Activated CD4-positive, alpha-beta memory T cell treated with anti-CD3 and anti-CD28 coated beads, Interleukin-2, amount 10 ng/mL, durations not matched to agents 7 days and 5 days (primary cell): ENCODE measurements at places on chromosomes 4 and X.

- no peak for DNase-seq
Observed at GRCh38 chrX:76026292-76026691, 146.6 kb upstream of the PBDC1 start.

- peak; percentile 24 for DNase-seq
Observed at GRCh38 chrX:131841496-131842437, 181.3 kb upstream of the STK26 start.

DNA sequence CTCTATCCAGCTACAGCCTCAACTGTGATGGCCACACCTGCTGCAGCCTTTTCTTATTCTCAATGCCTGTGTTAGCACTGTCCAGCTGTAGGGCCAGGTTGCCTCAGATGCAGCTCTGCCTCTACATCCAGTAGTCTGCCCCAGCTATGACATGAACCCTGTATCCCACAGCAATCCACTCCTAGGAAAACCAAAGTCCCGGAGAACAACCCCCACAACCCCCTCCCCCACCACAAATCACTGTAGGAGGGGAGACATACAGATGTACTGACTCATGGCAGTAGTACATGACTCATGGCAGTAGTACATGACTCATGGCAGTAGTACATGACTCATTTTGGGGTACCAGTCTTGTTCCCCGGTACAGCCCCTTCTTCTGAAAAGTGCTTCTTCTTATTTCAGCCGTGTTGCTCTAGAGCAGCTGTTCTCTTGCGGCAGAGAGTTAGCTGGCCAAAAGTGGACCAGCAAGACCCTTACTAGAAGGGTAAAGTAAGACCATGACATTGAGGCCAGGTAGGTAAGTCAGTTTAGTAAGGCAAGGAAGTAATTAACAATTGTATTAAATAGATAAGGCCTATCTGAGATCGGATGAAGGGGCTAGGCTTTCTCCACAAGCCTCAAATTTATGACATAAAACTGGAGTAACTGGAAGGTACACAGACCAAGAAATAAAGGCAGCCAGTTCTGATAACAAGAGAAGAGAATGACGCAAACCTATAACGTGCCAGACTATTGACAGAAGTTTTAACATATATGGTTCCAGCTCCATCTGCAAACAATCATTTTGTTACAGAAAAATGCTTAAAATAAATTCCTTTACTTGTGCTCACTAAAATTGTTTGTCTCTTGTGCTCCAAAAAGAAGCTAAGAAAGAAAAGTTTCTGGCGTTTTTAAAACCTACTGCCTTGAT is 221.4 kb downstream of the TACR3 start:
- peak; percentile 18 for DNase-seq

DNA sequence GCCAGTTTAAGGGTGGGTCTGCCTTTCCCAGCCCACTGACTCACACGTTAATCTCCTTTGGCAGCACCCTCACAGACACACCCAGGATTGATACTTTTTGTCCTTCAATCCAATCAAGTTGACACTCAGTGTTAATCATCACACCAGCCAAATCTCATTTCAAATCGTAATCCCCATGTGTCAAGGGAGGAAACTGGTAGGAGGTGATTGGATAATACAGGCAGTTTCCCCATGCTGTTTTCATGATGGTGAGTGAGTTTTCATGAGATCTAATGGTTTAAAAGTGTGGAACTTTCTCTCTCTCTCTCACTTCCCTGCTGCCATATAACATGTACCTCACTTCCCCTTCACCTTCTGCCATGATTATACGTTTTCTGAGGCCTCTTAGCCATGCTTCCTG is 647.2 kb upstream of the FRG1 start:
- no peak for DNase-seq

GRCh38 chrX:138487866-138488265 is 223.7 kb downstream of the FGF13 start:
- no peak for DNase-seq

DNA sequence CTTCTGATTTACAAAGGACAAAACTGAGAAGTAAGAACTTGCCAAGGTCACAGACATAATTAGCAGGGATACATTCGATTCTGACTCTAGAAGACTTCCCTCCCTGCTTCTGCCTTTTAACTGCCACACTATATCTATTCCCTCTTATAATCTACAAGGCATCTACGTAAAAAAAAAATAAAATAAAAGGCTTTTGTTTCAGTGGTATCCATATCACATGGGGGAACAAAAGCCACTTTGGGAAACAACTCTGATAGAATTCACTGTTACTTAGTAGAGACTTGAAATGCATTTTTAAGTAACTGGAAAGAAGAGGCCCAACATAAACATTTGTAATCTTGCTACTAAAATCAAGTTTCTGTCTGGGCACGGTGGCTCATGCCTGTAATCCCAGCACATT is 247.2 kb downstream of the SCFD2 start:
- no peak for DNase-seq

- no peak for DNase-seq
Observed at GRCh38 chr4:1788254-1788973, 4.7 kb upstream of the FGFR3 start.

DNA sequence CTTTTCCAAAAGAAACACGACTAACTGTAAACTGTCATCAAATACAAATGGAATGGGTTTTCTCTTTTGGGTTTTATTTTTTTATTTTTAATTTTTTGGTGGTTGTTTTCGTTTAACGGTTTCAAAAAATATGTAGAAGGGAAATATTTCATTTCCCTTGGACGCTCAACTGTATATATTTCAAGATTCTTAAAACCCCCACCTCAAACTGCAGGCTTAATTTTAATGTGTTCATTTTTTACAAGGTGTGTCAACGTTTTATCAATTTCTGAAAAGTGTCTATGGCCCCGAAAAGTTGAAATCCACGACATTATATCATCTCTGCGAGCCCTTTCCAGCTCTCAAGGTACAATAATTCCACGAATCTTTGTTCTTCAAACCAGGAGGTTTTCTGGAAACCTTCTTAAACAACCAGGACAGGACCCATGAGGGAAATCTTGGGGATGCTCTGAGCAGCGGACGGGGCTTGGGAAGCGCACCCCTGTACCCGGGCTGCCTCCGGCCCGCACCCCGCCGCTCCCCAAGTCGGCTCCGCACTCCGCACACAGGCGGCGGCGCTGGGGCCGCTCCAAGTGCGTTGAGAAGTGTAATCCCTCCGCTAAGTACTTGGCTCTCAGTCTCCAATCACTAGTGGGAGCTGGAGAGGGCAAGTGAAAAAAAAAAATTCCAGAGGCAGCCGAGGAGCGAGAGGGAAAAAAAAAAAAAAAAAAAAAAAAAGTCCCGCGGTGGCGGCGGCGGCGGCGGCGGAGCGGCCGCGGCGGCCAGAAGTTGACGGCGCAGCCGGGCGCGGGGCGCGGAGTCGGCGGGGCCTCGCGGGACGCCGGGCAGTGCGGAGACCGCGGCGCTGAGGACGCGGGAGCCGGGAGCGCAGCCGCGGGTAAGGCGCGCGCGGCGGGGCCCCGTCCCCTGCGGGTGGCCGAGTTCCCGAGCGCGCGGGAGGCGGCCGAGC is at the start of gene BMPR1B:
BMPR1B (plus strand) TSS at position 764 of the 949 bp plus-strand sequence. CDS start 346,470 bp downstream, outside the sequence.
- DNase-seq = no peak

- no peak for DNase-seq
Observed at GRCh38 chr4:182205306-182205705, 37.9 kb upstream of the TENM3 start.

GRCh38 chr4:58119298-58119697 is 1009.1 kb upstream of the IGFBP7 start:
- no peak for DNase-seq

DNA sequence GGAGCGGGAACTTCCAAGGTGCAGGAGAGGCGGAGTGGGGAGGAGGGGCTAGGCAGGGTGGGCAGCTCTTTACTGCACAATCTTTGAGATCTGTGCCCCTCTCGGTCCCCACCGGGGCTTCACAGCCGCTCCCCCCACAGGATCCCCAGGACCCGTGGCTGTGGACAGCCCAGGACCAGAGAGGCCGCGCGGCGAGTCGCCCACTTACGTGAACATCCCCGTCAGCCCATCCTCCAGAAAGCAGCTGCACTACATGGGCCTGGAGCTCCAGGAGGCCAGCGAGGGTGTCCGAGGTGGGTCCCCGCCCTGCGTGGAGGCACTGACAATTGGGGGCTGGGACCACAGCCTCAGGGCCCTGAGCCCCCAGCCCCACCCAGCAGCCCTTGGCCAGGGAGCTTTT is 32.1 kb downstream of the LRPAP1 start:
- no peak for DNase-seq

DNA sequence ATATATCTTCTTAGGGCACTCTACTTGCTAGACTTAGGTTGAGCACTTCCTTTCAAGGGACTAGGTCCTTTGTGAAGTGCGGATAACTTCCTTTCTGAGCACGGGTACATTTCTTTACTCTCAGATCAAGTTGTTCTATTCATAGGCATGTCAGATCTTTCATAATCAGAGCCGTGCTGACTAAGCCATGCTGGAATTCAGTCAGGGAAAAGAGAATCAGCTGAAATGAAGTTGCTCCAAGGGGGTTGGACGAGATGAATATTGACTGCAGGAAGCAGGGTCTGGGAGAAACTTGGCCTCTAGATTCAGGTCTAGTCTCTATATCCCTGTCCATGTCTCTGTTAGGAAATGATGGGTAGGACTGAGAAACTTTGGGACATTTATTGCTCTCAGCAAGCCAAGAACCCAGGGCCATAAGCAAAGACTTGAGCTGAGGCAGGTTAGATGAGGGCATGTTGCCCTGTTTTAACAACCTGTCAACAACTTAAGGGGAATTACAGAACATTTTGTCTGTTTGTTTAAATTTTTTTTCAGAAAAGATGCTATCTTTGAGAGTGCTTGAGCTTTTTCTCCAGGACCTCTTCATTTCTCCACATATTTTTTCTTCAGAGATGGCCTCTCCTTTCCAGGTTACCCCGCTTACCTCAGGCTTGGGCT is 28.3 kb downstream of the AREG start:
- no peak for DNase-seq

- DNase-seq = no peak
Observed at GRCh38 chrX:636981-637659, 6.5 kb downstream of the SHOX start.

DNA sequence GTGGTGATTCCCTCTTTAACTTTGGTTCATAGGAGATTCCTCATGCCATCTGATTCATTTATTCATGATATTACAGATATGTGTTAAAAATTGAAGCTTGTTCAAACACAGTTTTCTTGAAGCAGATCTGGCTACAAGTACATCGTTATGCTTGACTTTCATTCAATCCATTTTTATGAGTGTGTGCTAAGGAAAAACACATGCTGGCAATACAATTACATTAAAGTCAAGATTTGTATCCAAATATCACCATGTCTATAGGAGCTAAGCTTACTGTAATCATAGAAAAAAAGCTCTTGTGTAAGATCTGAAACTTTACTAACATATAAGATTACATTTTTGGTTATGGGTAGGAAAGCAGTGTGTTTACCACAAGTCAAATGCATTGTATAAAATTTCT is 151.8 kb upstream of the FAT1 start:
- no peak for DNase-seq

- DNase-seq = no peak
Observed at GRCh38 chr4:82747686-82748575, 50.7 kb downstream of the SCD5 start.

DNA sequence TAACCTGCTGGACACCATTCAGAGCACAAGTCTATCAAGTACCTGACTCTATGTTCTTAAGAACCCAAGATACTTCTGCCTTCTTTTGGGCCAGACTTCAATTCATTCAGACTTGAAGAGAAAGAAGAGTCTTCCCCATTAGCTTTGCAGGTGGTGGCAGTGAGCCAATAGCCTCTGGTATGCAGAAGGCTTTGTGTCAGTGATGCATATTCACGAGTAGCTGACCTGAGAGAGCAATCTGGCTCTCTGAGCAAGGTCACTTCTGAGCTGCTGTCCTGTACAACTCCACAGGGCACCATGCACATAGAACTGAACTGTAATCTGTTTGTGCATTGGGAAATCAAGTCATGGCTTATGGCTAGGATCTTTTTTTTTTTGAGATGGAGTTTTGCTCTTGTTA is 39.9 kb upstream of the SPINK2 start:
- no peak for DNase-seq

- no peak for DNase-seq
Observed at GRCh38 chrX:107738272-107738671, 37.3 kb downstream of the TSC22D3 start.

DNA sequence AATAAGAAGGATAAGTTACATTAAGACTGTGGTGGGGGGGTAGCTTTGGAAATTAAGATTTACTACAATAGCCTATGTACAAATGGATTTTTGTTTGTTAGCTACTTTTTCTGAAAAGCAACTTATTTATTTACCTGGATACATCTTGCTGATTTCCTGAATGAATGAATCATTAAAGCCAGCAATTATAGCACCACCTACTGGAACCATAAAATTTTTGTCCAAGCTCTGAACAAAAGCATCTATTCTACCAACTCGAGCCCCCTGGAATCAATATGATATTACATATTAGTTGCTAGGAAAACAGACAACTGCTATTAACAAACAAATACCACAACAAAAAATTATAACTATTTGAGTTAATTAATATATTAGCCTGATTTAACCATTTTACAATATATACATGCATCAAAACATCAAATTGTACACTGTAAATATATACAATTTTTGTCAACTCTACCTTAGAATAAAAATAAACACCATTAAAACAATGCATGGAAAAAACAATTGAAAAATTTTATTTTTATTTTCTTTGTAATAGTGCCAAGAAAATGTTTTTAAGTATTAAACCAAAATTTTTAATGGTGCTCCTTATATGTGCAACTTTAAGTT is 15.3 kb downstream of the SEPSECS start:
- no peak for DNase-seq

- DNase-seq = no peak
Observed at GRCh38 chrX:107227780-107228485, 21.5 kb downstream of the DNAAF6 start.

DNA sequence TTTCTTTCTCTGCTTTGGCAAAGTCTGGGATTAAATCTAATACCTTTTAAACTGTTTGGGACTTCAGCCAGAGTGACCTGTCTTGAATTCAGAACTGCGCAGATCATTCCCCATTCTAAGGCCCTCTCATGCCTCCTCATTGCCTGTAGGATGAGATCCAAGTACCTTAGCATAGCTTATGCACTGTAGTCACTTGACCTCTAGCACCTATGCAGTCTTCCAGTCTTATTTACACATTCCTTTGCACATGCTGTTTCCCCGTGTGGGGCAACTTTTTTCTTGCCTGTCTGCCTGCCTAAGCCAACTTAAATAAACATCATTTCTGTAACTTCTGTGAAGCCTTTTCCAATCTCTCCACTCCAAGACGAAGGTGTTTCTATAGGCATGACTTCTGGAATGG is 68.4 kb downstream of the AR start:
- no peak for DNase-seq

GRCh38 chr4:184653650-184654049 is 4.1 kb downstream of the PRIMPOL start:
- DNase-seq = no peak
